ENCODE measurements at places on chromosomes 6 and 20. TPM values are rescaled to one million over a fixed set of nuclear protein-coding genes. Genes with fewer than 3 reads are reported as not detected.

Gene SIRPD
- not detected for total RNA-seq

Gene FAXC
- not detected for total RNA-seq

Gene MEI4
- total RNA-seq, result not detected

Gene OVOL2
- total RNA-seq, result not detected

DNA sequence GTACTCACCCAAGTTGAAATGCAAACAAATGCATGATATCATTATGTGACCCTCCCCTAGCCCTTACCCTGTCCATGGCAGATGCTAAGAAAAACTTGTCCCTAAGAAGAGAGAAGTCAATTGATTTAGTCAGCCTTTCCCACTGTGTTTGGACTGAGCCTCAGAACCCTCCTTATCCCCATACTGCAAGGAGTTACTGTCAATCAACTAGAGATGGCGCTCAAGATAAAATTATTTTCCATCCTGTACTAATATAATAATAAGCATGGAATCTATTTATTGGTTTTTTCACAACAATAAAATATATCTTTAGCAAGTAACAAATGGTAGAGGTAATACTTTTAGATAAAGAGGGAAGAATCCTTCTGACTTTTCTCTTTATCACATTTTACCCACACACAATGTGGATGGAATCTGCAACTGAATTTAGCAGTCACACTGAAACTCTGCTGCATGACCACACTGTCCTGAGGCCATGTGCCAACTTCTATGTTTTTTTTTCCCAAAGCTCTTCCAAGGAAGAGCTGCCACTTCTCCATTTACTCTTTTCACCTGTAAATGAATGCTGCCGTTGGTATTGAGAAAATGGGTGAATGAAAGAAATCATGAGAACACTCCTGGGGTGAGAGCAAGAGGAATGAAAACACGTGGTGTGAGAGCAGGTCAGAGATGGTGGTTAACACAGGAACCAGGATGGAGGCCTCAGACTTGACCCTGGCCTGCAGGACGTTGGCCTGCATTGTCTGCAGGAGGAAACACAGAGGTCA, 10.5 kb downstream of the NT5E start:
- DNase-seq, result no peak

Gene UTRN
- 125 TPM for total RNA-seq

Measured in CD8-positive, alpha-beta T cell (primary cell).